ENCODE measurements at places on chromosomes 1 and 21.
A peak's percentile ranks its signal among the peaks of the same experiment; 100 is the strongest.

DNA sequence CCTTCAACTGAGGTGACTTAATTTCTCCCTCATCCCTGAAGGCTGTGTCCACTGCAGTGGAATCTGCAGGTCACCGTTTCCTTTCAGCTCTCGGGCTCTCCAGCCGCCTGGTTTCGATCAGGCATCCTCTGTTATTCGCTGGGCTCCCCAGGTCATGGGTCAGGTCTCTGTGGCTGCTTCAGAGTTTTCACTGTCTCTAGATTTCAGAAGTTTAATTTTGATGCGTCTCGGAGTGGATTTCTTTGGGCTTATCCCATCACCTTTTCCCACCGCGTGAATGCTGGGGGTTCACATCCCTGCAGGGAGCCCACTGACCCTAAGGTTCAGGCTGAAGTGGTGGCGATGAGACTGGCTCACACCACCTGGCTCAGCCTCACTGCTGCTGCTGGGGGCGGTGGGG is 3.3 kb downstream of the ACTRT2 start:
- no peak for DNase-seq

GRCh38 chr1:97905141-97905940 is 15.5 kb downstream of the DPYD start:
- no peak for DNase-seq

DNA sequence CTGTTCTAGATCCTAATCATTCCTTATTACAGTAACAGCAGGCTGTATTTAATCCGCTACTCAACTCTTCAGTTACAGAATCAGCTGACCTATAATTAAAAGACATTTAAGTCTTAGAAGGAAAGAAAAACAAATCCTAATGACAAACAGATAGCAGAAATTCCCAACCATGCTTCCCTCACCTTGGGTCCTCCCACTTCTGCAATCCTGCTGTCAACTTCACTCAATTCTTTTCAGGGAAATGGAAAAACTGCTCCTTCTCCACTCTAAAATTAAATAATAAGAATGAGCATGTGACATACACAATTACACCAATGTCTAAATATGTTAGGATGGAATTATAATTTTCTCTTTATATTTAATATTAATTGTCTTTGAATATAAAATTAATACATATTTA is 182.6 kb upstream of the LYPLAL1 start:
- no peak for DNase-seq

GRCh38 chr1:1178794-1179331 is 5.2 kb downstream of the TTLL10 start:
- DNase-seq, result no peak

- no peak for DNase-seq
These were observed 12.1 kb upstream of the ADAMTSL4 start for GRCh38 chr1:150536836-150537731.

- DNase-seq, result no peak
These were observed 43.4 kb downstream of the ITSN1 start for GRCh38 chr21:33685613-33686197.

DNA sequence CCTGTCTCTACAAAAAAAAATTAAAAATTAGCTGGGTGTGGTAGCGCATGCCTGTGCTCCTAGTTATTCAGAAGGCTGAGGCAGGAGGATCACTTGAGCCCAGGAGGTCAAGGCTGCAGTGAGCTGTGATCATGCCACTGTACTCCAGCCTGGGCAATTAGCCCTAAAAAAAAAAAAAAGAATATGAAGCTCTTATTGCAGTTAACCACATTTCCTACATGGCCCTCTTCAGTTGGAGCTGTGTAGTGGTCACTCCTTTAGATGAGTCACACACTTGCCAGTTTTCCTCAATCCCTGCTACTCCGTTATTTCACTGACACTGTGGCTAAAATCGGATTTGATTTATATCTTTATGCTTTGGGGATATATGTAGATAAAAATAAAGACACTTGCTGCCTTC is 11.8 kb downstream of the NFYC start:
- DNase-seq, result no peak

GRCh38 chr1:76262601-76263000 is 188.1 kb downstream of the ST6GALNAC3 start:
- no peak for DNase-seq

- DNase-seq, result no peak
These were observed 371.3 kb downstream of the PBX1 start for GRCh38 chr1:164930241-164930640.

- no peak for DNase-seq
These were observed 202.4 kb downstream of the SMYD3 start for GRCh38 chr1:246304484-246305259.

GRCh38 chr1:88731475-88732269 is 47.6 kb downstream of the PKN2 start:
- peak; percentile 9 for DNase-seq

DNA sequence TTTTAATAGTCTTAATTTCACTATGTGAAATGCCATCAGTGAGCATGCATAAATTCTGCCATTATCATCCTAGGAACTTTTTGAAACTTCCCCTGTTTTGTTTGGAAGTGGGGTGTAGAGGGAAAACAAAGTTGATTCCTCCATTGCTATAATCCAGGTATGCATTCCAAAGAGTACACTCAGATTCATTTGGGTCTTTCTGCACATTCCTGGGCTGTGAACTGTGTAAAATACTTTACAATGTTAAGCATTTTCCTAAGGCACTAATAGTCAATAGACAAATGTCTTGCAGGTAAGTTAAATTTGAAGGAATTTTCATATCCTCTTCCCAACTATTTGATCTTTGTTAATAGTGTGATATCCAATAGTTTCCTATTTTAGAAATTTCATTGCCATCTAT is 36.2 kb downstream of the SGIP1 start:
- no peak for DNase-seq

- no peak for DNase-seq
These were observed 10.6 kb downstream of the ITPKB start for GRCh38 chr1:226728448-226728847.

DNA sequence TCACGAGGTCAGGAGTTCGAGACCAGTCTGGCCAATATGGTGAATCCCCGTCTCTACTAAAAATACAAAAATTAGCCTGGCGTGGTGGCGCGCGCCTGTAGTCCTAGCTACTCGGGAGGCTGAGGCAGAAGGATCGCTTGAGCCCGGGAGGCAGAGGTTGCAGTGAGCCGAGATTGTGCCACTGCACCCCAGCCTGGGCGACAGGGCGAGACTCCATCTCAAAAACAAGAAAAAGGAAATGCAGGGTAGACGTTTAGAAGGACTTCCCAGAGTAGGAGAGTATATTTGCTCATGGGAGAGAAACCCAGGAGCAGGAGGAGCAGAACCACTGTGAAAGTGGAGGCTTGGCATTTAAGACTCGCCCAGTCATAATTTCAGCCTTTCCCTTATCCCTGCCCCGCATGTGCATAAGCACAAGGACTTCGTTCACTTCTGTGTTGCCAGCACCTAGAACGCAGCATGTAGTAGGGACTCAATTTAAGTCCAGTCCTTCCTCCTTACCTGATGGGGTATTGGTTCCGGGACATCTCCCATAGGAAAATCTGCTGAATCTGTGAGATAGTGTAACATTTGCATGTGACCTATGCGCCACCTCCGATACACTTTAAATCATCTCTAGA is 5.2 kb upstream of the MEF2D start:
- no peak for DNase-seq

GRCh38 chr1:111720977-111721786 is 18.0 kb downstream of the INKA2 start:
- no peak for DNase-seq

DNA sequence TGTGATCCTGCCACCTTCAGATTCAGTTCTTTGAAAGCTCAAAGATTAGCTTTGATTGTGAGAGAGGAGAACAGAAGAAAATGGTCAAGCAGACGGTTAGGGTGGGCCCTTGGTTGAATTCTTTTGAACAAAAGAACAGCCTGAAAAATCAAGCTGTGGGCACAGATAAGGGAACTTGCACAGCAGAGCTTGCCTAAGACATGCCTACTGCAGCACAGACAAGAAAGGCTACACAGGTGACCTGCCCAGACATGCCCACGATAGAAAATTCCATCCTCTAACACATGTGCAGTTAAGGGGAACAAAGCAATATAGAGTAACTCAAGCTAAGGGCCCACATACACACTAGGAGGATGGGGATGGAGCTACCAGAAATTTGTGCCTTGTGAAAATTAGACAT is 512.5 kb upstream of the LRRC7 start:
- DNase-seq, result peak; percentile 33

DNA sequence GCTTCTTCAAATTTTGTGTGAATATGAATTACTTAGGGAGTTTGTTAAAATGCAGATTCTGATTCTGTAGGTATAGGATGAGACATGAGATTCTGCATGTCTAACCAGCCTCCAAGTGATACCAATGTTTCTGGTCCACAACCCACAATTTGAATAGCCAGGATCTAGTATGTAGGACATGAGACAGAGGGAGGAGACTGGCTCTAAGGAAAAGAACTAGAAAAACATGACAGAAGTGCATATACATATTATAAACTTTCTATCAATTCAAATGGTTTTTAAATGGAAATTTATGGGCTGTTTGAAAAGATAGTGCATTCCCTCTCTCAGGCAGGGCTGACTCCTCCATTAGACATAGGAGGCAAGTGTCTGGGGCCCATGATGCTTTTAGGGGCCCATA is 33.9 kb upstream of the NPL start:
- no peak for DNase-seq

DNA sequence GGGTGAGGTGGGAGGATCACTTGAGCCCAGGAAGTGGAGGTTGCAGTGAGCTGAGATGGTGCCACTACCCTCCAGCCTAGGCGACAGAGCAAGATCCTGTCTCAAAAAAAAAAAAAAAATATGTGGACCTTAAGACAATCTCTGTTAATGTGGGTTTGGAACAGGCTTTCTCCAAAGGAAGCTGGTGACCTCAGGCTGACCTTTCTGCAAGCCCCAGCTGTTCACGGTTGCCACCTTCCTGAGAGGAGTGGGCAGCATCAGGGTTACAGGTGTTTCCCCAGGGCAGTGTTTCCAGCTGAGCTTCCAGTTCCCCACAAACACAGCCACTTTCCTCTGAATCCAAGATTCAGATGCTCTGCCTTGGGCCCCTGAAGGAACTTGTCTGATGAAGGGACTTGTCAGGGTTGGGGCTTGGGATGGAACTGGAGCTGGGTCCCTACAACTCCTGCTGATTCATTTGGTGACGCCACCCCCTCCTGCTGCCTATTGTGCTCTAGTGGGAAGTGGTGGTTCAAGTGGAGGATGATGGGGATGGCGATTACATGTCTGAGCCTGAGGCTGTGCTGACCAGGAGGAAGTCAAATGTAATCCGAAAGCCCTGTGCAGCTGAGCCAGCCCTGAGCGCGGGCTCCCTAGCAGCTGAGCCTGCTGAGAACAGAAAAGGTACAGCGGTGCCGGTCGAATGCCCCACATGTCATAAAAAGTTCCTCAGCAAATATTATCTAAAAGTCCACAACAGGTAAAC is 1.9 kb downstream of the ZBTB48 start:
- DNase-seq, result peak; percentile 39

DNA sequence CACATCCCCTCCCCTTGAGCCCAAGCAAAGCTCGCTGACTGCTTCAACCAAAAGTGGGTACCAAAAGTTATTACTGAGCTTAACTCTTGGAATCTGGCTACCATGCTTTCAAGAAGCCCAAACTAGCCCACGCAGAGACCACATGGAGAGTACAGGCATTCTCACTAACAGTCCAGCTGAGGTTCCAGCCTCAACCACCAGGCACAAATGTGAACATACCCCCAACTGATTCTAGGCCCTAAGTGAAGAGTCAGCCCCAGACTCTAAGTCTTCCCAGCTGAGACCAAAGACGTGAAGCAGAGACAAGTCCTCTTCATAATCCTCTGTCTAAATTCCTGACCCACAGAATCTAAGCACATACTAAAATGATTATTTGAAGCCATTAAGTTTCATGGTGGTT is 36.8 kb downstream of the EVI5 start:
- no peak for DNase-seq

DNA sequence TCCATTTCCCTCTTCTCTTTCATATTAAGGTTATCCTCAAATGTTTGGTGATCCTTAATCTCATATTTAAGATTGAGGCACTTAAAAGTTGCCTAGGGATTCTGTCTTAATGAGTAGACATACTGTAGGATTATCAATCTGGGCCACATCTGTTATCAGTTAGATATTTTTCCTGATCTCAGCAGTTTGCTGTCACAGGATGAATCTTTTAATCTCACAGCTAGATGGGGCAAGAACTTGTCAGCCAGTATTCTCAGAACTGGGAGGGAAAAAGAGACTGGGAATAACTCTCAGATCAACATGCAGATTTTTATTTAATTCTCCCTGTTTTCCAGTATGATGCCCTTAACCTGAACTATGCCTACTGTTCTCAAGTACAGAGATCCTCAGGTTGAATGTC is 14.0 kb downstream of the ZNF644 start:
- no peak for DNase-seq

DNA sequence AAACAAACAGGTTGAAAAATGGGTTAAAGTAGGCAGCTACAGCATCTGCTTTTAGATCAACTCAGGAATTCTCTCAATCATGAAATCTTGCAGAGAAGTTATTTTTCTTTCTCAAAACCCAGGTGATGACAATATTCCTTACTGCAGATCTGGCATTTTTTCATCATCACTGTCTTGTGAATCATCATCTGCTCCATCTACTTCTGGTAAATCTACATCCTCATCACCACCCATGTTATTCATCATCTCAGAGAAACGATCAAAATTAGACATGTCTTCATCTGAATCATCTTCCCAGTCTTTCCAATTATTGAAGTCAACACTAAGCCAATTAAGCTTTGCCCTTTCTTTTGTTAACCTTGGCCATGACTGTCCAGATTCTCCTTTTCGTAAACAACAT is 21.8 kb downstream of the GBP2 start:
- DNase-seq, result no peak

DNA sequence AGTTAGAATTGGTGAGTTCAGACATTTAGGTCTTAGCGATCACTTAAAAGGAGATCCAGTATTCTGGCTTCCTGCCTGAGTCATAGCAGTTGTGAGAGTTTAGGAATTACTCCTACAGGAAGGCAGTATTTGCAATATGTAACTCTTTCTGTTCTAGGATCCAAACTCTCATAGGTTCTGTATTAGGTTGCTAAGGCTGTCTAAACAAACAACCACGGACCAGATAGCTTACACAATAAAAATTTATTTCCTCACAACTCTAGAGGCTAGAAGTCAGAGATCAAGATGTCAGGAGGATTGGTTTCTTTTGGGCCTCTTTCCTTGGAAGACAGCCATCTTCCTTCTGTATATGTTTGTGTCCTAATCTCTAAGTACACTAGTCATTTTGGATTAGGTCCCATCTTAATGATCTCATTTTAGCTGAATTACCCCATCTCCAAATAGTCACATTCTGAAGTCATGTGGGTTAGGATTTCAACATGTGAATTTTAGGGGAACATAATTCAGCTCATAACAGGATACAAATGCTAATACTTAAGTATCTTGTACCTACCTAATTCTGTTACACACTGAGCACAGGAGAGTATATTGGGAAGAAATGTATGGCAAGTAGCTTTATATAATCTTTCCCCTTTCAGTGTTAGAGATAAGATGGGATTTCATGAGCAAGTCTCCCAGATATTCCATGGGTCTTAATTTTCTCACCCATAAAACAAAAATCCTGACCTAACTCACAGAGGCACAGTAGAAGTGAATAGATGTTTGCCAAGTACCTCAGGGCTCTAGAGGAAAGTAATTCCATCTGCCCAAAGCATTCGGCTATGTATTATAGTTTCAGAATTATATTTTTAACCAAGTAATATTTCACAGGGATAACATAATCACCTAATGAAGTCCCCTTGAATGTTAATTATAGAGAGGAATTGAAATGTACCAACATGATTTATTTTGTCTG is 144.4 kb downstream of the PTBP2 start:
- DNase-seq, result no peak
